ENCODE measurements at places on chromosomes 2 and 18. TPM values are rescaled to one million over a fixed set of nuclear protein-coding genes. Genes with fewer than 3 reads are reported as not detected.

APCDD1 gene
- 0.34 TPM for total RNA-seq

MSTN gene
- not detected for total RNA-seq

RAB6C gene
- not detected for total RNA-seq

PRSS56 gene
- total RNA-seq, result not detected

RMDN2 gene
- total RNA-seq, result 3.1 TPM

TMEM247 gene
- total RNA-seq, result not detected

CAVIN2 gene
- total RNA-seq, result 571 TPM

TNFRSF11A gene
- total RNA-seq, result 41.7 TPM

BBS5 gene
- 3.2 TPM for total RNA-seq

DYSF gene
- 145 TPM for total RNA-seq

RUFY4 gene
- not detected for total RNA-seq

VWC2L gene
- not detected for total RNA-seq

CFC1 gene
- total RNA-seq, result not detected

GRB14 gene
- 2.3 TPM for total RNA-seq

L3MBTL4 gene
- 5.9 TPM for total RNA-seq

LAMA1 gene
- total RNA-seq, result 1.2 TPM

COLEC12 gene
- 45.1 TPM for total RNA-seq

TRIM43 gene
- total RNA-seq, result not detected

FAHD2B gene
- 5.3 TPM for total RNA-seq

KCNG3 gene
- not detected for total RNA-seq

SLC8A1 gene
- total RNA-seq, result 1.5 TPM

RABL2A gene
- 6.3 TPM for total RNA-seq

USP37 gene
- 19.4 TPM for total RNA-seq

NCKAP1 gene
- total RNA-seq, result 364 TPM

HYCC2 gene
- 13.6 TPM for total RNA-seq

CFAP65 gene
- not detected for total RNA-seq

CREG2 gene
- total RNA-seq, result 1.4 TPM

MBD5 gene
- total RNA-seq, result 12.3 TPM

PXDN gene
- 563 TPM for total RNA-seq

ITGB6 gene
- 0.85 TPM for total RNA-seq

PGAP1 gene
- total RNA-seq, result 4.8 TPM

FBXO36 gene
- total RNA-seq, result 1.0 TPM
